Activated CD4-positive, alpha-beta T cell treated with anti-CD3 and anti-CD28 coated beads, Interleukin-2, amount 10 ng/mL, durations not matched to agents 24 days and 14 days (primary cell): ENCODE measurements at places on chromosomes 11 and 22.
A peak's percentile ranks its signal among the peaks of the same experiment; 100 is the strongest.

- DNase-seq: no peak
Observed at GRCh38 chr11:79201677-79202347, 239.0 kb downstream of the TENM4 start.

DNA sequence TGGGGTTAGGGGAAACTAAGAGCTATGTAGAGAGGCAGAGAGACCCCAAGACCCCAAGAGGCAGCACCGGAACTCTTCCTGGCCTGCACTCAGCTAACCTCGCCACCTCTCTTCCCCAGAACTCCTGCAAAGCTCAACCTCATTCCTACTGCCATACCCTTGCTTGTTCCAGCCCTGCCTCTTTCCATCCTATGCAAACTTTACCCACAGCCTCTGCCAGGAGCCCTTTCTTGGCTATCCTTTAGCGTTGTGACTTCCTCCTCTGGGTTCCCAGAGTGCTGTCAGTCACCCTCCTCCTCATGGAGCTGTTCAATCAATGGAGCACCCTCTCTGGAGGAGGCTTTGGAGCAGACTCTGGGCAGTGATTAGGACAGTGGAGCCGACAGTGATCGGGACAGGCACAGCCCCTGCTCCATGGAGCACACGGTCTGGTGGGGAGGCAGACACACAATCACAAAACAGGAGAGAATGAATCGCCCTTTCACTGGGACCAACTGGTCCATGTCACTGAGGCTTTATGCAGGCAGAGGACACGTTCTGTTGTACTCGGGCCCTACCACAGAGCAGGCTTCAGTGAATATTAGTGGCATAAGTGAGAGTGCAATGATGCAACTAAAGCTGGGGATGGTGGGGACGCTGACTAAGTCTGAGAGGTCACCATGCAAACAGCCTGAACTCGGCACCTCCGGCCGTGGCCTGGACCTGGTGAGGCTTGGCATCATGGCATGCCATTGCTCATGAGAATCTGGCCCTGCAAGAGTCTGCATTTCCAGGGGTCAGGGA is 24.6 kb upstream of the P2RY2 start:
- no peak for DNase-seq

GRCh38 chr11:40029391-40029790 is 1430.1 kb downstream of the LRRC4C start:
- no peak for DNase-seq

DNA sequence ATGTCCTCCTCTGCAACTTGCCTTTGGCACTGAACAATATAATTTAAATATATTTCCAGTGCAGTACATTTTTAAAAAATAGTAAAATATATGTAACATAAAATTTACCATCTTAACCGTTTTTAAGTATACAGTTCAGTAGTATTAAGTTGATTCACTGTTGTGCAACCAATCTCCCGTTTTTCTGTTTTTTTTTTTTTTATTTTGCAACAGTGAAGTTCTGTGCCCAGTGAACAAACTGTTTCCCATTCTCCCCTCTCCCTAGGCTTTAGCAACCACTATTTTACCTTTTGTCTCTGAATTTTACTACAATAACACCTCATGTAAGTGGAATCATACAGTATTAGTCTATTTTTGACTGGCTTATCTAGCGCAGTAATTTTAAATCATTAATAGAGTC is 13.8 kb downstream of the PRRG4 start:
- DNase-seq: no peak

DNA sequence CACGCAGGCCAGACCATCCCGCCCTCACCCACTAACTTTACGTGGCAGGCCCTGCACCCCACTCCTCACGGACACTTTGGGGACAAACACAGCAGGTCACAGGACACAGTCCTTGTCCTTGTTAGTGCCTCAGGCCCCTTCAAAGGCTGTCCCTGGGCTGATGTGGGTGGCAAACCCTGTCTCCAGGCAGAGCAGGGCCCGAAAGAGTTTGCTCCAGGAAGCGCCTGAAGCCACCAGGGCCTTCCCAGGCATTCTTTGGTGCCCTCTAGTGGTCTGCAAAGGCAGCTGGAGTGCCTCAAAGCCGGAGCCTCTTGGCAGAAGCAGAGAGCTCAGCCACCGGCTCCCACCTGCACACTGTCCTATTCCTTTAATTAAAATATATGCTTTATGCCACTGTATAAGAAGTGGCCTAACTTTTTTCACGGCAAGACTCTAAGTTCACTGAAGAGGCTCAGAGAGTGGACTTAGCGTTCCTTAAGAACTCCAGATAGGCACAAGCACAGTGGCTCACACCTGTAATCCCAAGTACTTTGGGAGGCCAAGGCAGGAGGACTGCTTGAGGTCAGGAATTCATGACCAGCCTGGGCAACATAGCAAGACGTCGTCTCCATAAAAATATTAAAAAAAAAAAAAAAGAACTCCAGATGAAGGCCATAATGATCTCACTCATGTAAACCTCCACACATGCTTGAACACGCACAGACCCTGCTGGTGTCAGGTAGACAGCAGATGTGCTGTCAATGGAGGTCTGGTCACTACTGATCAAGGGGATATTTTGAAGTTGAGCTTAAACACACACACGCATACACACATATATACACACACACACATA is 11.1 kb downstream of the TXN2 start:
- DNase-seq: peak; percentile 95

GRCh38 chr11:69682221-69682620 is 7.1 kb upstream of the LTO1 start:
- DNase-seq: no peak

DNA sequence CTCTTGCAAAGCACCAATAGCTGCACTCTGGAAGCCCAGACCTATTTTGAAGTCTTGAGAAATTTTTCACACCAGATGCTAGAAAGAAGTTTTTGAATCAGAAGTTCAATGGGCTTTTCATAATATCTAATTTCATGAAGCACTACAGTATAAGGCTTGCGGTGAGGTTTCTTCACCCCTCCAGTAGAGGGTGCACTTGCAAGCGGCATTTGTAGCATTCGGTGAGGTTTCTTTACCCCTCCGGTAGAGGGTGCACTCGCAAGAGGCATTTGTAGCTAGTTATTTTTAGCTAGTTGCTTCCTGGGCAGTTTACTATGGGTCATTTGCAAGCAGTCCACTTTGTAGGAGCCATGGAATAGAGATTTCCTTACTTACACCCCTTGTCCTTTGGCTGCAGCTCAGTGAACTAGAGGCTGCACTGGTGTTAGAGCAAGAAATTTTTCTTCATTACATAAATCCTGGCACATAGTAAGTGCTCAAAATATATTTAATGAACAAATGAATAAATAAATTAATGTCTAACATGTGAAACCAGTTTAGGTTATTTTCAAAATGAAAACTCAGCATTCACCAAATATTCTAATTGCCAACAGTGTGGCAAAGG is 7.8 kb upstream of the NOX4 start:
- no peak for DNase-seq

DNA sequence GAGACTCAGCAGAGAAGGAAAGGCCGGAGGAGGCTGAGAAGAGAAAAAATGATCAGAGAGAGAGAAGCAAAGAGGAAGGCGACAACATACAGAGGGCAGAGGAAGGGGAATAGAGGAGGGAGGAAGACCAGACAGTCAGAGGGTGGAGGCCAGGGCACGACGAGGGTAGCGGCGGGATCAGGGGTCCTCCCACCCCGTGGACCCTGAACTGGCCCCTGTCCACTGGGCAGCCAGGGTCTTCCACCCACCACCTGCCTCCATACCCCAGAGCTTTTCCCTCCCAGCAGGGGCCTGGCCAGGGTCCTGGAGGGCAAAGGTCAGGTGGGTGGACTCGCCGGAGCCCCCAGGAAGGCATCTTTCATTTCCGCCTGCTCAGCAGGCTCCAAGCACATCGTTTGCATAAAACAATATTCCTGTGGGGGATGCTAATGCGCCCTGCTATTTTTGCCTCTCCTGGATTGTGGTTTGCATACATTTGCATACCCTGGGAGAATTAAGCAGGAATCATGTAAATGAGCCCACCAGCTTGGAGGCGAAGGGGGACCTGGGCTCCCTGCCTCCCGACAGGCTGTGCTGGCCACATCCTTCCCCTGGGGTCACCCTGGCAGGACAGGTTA is 394.1 kb downstream of the MN1 start:
- no peak for DNase-seq

GRCh38 chr11:102047305-102047924 is at the start of gene CFAP300:
Gene CFAP300 (plus strand): TSS chr11:102047437. CDS start chr11:102047471, 34 bp downstream.
- peak; percentile 80 for DNase-seq

GRCh38 chr22:45206233-45206632 is 34.5 kb downstream of the KIAA0930 start:
- DNase-seq: no peak

DNA sequence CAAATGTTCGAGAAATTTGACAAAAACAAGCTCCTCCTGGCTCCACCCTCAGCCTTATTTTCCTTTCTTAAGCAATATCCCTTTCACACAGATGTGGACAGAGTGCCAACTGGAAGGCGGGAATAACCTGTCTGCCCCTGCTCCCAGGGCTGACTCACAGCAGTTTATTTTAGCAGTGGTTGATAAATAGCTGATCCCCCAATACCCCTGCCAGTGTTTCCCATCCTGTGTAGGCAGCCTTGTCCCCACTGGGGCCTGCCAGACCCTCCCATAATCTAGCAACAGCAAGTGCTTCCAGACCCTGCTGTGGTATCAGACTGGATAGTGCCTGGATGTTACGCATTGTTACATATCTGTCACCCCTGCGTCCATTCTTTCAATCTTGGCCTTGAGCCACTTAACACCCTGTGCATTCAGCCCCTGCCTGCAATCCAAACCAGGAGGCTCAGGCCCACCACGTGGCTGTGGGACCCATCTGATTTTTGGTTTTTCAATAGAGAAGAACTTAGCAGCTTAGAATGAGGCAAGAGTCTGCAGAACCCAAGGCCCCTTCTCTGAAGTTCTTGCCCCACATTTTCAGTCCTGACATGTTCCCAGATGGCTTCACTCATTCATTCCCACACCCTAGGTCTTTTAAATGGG is 53.7 kb downstream of the PARVA start:
- no peak for DNase-seq

DNA sequence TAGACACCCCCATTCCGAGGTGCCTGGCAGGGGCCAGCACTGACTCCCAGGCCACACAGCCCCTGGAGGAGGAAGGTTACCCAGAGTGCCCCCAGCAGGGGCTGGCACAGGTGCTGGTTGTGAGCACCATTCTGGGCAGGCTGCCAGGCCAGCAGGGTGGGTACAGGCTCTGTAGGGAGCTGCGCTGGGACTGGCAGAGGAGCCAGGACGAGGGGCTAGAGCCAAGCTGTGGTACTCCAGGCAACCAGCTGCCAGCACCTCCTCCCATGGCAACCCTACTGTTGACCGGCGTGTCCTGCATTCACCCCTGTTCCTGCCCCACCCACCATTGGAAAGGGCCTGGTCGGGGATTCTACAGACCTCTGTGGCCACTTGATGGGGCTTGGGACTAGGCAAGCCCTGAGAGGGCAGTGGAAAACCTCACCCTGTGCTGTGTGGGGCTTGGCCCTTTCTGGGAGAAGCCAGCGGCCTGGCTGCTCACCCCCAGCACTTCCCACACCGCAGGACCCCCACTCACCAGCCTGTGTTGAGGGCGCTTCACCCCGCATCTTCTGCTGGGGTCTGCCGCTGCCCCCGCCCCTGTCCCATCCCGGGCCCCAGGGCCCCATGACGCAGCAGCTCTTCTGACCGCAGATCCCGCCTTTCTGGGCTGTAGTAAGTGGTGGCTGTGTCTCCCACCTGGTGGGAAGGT is 1.9 kb downstream of the CLDN5 start:
- peak; percentile 55 for DNase-seq

- DNase-seq: peak; percentile 86
Observed at GRCh38 chr11:14969901-14970323, 2.2 kb downstream of the CALCA start.

GRCh38 chr22:32824531-32825312 is 23.2 kb downstream of the TIMP3 start:
- no peak for DNase-seq

GRCh38 chr11:33976495-33977199 is 74.9 kb upstream of the CAPRIN1 start:
- no peak for DNase-seq

GRCh38 chr11:129230006-129230405 is 37.9 kb upstream of the ARHGAP32 start:
- no peak for DNase-seq

DNA sequence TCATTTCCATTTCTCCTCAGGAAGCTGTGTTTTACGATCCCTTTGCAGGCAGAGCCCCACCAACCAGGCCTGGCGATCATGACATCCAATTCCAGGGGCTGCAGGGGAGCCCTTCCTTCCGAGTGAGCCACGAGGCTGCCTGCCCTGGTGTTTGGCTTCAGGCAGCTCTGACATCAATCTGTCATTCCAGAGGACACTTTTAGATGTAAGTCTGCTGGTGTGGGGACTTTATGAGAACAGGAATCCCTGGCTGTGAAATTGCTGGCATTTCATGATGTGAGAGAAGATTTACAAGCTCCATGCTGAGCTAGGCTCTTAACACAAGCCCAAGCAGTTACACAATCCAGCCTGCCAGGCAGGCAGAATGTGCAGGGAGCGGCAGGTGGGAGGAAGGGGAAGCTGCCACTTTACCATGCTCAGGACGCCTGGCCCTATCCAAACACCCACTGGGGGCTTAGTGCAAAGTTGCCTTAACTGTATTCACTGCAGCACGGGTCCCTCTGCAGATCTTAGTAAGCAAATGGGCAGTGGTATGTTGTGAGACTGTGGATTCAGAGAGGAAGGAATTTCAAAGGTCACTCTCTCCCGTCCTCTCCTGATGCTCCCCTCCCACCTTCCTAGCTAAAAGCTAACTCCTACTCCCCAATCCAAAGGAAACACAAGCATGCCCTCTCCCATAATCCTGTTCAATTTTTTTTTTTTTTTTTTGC is 43.4 kb upstream of the MICAL2 start:
- no peak for DNase-seq

- DNase-seq: no peak
Observed at GRCh38 chr11:33557201-33557600, 143.4 kb downstream of the C11orf91 start.

DNA sequence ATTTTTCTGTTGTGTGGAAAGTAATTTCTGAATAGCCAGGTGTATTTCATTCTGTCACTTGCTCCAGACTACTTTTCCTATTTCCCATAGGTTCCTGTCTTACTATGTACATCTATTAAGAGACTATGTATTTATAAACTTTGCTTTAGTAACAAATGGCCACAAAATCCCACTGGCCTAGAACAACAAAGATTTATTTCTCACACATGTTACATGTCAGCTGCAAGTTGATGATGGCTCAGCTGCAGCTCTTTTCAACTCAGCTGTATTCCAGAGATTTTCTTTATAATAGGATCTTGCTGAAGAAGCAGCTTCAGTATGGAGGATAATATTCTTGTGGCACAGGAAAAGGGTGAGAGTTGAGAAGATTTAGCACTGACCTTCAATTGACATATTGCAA is 539.6 kb upstream of the LRRC4C start:
- DNase-seq: no peak

GRCh38 chr11:91394727-91395414 is 829.7 kb upstream of the FAT3 start:
- DNase-seq: no peak
